ENCODE measurements at places on chromosomes 16 and 17.

DNA sequence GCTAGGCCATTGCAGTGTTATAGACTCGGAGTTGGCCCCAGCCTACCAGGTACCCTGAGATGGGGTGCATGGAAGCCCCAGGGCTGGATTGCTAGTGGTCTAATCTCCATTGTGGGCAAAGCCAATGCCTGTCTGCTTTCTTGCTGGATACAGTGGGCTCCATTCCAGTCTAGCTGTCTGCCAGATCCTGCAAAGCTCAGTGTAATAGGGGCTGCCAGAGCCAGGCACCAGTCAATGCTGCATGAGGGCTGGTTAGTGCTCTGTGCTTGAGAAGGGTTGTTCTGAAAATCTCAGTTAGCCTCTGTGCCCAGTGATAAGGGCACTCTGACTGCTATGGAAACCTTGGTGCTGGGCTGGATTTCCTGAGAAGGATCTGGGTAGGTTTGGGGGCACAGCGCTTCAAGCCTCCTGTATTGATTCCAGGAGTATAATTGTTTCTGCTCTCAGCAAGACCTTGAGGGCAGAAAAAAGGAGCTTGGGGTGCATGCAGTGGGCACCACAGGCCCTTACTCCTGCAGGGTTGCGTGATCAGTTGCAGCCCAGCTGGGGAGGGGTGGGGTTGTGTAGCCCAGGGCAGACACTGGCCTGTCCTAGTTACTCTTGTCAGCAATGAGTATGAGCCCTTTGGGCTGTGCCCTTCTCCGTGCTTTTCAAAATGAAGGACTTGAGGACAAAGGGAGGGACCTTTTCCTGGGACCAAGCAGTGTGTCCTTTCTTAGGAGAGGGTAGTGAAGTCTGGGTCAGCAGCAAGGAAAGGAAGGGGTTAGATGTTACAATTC is 19.0 kb downstream of the SMPD3 start:
- DNase-seq = no peak

- no peak for DNase-seq
These were observed 21.2 kb downstream of the SPHK1 start for GRCh38 chr17:76405607-76405966.

- DNase-seq = no peak
These were observed 35.3 kb downstream of the NOL11 start for GRCh38 chr17:67753026-67753425.

DNA sequence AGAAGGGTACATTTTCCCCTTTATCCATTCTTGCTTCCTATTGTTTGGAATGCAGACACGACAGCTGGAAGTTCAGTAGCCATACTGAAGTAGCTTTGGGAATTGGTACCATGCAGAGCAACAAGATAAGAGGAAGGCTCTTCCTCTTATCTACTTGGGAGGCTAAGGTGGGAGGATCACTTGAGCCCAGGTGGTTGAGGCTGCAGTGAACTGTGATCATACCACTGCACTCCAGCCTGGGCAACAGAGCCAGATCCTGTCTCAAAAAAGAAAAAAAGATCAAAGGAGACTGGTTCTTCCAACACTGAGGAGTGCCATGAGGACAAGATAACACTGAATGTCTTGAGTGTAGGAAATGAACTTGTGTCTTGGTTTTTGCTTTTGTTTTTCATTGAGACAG is 16.0 kb upstream of the RANGRF start:
- no peak for DNase-seq

GRCh38 chr16:52544703-52545102 is 2.2 kb downstream of the TOX3 start:
- DNase-seq = no peak

DNA sequence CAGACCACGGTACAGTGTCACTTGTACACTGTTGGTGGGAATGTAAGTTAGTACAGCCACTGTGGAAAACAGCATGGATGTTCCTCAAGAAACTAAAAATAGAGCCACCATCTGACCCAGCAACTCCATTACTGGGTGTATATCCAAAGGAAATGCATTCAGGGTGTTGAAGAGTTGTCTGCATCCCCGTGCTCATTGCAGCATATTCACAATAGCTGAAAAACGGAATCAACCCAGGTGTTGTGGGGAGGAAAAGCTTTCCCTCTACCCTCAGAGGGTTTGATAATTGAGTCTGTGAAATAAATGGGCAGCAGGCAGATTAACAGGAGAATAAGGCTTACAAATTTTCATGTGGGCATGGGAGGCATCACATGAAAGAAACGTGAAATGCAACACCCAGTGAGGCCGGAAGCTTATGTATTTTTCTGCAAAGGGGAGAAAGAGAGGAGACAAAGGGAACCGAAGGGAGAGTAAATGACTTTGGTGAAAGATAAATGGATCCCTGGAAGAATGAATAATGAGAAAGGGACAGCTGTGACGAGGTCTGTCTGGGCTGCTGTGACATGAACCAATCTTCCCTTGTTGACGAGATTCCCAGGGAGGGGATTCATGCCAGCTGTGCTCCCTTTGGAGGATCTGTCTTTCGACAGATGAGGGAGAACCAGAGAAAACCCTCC is 106.2 kb downstream of the KCNJ12 start:
- DNase-seq = no peak

DNA sequence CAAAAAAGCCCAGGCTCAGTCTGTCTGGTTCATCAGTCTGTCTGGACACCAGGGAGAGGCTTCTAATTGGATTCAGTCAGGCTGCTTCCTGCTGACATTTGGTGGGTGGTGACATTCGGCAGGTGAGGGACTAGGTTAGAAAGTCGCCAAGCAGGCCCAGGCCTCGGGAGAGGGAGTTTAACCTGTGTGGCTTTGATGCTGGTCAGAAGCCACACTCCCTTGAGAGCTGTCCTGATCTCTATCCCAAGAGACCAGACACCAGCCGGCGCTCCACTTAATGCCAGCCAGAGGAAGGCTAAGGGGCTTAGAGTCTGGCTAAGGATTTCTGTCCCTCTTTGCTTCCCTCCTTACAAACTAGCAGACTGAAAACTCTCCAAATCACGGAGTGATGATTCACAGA is 135.0 kb downstream of the GSG1L start:
- no peak for DNase-seq

- no peak for DNase-seq
These were observed 22.0 kb downstream of the OR3A1 start for GRCh38 chr17:3276126-3276525.

- no peak for DNase-seq
These were observed 6.2 kb downstream of the N4BP1 start for GRCh38 chr16:48603647-48604376.

GRCh38 chr17:26963163-26963503 is 330.8 kb upstream of the WSB1 start:
- no peak for DNase-seq

GRCh38 chr16:72511171-72511570 is 339.2 kb upstream of the PMFBP1 start:
- DNase-seq = no peak

DNA sequence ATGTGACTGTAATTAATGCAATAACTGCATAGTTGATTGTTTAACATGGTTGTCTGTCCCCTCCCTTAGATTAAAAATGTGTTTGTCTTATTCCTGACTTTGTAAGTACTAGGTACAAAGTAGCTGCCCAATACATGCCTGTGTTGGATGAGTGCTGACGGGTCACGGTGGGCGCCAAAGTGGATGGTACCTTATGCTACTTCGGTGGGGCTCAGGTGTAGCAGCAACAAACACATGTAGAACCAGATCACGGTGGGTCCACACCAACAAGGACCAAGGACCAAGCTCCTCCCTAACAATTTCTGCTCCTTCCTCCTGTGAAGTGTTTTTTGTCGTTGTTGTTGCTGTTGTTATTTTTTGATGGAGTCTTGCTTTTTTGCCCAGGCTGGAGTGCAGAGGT is 46.4 kb upstream of the ZFHX3 start:
- no peak for DNase-seq

DNA sequence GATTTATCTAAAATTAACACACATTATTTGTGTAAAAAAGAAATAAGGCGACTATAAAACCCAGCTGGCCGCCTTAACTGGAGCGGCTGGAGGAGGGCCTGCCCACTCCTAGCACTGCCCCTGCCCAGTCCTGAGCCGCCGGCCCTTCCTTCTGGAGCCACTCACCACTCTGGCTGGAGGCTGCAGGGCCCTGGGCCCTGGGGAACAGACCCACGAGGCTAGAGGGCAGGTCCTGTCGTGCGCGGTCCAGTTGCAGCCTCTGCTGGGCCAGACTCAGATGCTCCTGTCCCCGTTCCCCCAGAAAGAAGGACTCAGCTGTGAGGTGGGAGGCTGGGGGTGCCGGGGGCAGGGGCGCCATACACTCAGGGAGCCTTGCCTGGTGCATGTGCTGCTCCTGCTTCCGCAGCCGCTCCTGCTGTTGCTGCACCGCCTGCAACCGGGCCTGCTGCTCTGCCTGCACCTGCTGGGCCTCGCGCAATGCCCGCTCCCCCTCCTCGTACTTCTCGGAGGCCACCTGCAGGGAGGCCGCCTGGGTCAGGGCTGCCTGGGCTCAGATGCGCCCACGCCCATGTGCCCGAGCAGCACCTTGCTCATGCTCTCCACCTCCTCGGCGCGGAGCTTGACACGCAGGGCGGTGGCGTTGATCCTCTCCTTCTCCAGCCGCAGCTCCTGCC is 9.0 kb upstream of the MRPL38 start:
- no peak for DNase-seq

DNA sequence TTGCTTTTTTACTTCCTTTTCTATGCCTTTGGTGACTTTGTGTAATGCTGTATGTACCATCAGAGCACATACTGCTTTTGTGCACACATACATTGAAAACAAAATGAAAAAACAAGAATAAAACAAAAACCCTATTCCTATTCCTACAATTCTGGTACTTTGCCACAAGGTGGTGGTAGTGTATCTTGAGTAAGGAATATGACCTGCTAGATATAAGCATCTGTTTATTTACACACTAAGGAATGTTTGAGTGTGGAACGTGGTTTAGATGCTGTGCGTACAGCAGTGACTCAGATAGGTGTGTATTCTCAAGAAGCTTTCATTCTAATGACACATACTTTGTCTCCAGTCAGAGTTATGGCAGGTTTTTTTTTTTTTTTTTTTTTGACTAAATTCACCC is 606.2 kb downstream of the WWOX start:
- DNase-seq = no peak

- no peak for DNase-seq
These were observed 149.1 kb downstream of the VPS53 start for GRCh38 chr17:565521-565920.

GRCh38 chr16:60181536-60181935 is 1447.4 kb upstream of the GOT2 start:
- DNase-seq = no peak

DNA sequence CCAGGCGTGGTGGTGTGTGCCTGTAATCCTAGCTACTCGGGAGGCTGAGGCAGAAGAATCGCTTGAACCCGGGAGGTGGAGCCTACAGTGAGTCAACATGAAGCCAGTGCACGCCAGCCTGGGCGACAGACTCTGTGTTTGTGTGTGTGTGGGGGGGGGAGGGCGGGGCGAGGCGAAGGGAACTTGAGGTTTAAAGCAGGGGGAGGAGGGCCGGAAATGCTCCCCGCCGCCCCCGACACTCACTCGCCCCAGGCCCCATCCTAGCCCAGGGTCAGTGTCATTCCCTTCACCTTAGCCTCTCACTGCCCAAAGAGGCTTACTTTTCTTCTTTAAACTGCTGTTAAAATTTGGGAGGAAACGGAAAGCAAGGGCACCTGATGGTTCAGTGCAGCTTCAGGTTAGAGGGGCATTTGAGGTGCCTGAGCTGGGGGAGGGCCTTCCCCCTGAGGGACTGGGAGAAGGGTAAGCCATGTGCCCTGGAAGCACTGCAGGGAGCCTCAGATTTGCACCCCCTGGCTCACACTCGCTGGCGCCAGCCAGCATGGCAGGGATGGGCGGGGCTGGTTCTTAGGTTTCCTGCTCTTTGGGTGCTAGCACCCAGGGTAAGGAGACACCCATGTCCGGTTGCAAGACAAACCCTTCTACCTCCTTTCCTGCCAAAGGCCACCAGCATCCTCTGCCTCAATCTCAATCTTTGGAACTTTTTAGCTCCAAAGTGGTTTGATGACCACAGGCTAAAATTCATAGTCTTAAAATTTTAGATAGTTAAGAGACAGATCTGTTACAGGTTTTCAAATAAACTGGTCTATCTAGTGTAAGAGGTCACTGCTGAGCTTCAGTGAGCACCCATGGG is 2.2 kb upstream of the LIMD2 start:
- DNase-seq = no peak

DNA sequence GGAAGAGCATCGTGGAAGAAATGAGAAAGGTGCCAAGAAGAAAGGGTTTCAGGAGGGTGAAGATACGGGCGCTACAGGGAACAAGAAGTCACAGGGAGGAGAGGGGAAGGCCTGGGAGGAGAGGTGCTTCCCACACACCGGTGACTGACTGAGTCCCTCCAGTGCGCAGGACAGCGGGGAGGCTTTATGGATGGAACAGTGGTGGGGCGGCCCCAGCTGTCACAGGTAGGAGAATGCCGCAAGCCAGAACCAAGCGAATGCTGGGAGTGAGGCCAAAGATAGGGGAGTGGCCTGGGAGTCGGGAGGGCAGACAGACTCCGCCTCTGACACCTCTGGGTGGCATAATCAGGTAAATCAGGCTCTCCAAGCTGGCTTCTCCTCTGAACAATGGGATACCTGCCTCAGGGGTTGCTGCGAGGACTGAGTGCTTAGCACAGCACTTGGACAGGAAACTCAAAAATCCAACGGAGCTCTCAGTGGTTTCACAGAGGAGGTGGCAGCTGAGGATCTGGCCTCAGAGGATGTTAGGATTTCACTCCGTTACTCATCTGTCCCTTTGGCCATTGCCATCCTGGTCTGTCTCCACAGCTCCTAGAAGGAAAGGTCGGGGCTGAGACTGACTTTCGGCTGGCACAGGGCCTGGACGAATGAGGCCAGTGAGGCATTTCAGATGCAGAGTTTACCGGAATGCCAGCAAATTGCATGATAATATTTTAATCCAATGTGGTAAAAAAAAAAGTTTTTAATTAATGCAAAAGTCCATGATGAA is 717 bp upstream of the CNP start:
- DNase-seq = peak; percentile 50

DNA sequence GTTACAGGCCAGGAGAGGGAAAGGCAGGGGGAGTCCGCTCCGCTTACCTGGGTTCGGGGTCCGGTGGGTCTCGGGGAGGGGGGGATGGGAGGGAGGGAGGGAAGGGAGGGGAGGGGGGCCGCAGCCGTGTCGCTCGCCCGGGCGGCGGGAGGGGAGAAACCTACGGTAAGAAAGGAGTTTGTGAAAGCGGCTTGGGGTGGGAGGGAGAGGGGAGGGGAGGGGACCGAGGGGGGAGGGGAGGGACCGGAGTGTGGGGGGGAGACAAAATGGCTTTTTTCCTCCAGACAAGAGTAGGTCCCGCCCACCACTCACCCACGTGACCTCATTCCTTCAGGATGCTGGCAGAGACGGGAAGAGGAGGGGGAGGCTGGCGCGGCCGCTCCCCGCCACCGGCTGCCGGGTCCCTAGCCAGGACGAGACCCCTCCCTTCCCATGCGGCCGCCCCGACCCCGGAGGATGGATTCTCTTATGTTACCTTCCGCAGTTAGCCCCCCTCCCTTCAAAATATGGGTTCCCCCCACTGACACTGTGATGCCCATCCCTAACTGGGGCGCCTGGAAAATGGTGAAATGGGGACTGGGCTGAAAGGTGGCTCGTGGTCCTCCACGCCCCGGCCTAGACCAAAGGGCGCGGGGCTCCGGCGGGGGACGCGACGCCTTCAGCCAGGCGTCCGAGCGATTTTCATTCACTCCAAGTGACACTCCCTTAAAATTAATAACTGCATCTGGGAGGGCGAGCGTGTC is at the start of gene PCGF2:
Gene PCGF2 (minus strand): TSS at position 188 of the 743 bp plus-strand sequence. CDS start 7,934 bp downstream, outside the sequence.
- peak; percentile 75 for DNase-seq

GRCh38 chr17:2023692-2024571 is 1.2 kb downstream of the RTN4RL1 start:
- DNase-seq = peak; percentile 63

GRCh38 chr17:59637611-59638310 is 18.1 kb downstream of the CLTC start:
- DNase-seq = no peak
